ENCODE measurements at places on chromosomes 4 and X.

DNA sequence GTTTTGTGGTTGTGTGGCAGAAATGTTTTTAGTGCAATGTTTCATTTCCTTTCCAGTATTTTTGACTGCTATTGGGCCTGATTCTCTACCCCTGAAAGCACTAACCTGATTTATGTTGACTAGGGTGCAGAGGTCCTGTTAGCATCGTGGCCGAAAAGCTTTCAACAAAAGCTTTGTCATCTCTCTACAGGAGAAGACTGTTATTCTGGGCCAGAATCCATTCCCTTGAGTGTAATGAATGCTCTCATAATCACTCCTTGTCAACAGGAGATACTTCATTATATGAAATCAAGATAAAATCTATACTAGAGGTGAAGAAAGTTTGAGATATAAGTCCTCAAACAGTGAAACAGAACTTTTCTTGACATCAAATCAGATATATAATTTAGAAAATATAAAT lies 195.5 kb downstream of the ZNF330 start:
- DNase-seq: no peak

DNA sequence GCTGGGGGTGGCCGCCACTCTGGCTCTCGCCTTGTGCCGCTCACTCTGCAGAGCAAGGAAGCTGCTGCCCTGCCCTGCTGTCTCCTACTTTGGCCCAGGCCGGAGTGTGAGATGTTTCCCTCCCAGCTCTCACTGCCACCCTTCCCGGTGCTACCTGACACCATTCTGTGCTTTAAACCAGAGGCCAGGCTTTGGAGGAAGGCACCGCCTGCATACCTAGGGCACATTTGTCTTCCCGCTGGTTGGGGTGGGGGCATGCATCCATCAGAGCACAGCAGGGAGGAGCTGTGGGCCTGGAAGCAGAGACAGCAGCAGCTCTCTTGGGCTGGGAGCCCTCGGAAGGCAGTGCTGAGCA lies 96.9 kb upstream of the PSAPL1 start:
- DNase-seq: no peak

- DNase-seq: no peak
Observed at GRCh38 chrX:15567886-15568616, 32.7 kb downstream of the ACE2 start.

DNA sequence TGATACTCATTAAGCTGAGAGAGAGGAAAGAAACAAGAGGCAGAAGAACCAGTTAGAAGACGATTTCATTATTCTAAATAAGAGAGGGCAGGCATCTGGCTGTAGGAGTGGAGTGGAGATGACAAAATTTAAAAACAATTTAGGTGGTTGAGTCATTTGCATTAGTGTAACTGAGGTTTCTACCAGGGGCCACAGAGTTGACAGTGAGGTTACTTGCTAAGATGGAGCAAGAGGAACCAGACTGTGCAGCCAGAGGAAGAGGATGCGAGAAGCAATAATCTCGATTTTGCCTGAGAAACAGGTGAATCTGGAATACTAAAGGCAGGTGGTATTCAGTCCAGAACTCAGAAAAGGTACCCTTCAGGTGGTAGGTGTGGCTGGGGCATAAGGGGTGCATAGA lies 491.9 kb downstream of the MID1IP1 start:
- no peak for DNase-seq

Data from left lobe of liver (tissue), 2 donors.